ENCODE measurements at places on chromosomes 3 and 15. TPM values are rescaled to one million over a fixed set of nuclear protein-coding genes. Genes with fewer than 3 reads are reported as not detected.

The DNAH12 gene
- 0.41 TPM for total RNA-seq

The HRG gene
- 0.13 TPM for total RNA-seq

DNA sequence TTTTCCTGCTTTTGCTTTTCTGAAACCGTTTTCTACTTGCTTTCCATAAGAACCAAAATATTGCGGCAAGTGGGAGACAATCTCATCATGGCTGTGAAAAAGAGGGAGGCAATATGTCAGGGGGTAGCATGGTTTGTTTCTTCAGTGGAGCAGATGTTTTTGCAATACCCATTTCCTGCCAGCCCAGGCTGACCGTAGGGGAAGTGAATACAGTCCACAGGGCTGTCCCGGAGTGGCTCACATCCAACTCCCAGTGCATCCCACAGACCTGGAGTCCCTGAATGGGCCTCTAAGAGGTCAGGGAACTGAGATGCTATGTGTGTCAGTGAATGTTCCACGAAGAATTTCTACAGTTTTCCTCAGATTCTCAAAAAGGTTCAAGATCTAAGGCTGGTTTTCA is 69.6 kb downstream of the EPHB1 start:
- no peak for DNase-seq

DNA sequence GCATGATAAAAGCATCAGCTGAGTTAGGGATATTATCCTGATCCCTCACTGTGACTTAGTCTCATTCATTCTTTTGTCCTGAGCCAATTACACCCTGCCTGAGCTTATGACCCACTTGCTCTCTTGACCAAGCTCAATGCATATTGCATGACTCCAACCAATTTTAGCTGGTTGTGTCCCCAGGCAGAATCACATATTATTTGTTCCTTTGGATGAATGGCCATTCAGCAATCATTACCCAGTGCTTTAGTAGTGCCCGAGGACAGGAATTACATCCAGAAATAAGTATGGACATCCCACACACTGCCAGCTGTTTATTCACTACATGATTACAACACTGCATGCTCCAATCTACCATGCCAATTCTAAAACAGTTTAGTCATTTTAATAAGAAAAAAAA is 322.5 kb downstream of the ZBBX start:
- no peak for DNase-seq

All from kidney epithelial cell (primary cell).